ENCODE measurements at places on chromosomes 7 and 10.

DNA sequence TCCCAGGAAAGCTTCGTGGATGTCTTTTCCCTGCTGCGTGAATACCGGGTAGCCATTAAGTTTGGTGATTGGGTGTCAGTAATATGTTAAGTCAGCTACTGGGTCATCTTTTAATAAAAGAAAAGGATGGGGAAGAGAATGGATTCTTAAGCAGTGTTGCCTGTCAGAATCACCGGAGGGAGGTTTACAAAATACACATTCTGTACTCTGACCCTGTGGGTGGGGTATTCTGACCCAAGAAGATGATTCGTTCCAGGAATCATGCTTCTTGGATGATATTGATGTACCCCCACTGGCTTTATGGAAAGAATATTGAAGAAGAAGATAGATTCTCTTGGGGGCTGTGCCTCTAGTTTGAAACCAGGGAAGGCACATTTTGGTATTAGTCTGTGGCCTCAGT, 18.3 kb downstream of the SGPL1 start:
- no peak for DNase-seq

GRCh38 chr10:71214641-71215559, 2.5 kb downstream of the UNC5B start:
- DNase-seq: no peak

DNA sequence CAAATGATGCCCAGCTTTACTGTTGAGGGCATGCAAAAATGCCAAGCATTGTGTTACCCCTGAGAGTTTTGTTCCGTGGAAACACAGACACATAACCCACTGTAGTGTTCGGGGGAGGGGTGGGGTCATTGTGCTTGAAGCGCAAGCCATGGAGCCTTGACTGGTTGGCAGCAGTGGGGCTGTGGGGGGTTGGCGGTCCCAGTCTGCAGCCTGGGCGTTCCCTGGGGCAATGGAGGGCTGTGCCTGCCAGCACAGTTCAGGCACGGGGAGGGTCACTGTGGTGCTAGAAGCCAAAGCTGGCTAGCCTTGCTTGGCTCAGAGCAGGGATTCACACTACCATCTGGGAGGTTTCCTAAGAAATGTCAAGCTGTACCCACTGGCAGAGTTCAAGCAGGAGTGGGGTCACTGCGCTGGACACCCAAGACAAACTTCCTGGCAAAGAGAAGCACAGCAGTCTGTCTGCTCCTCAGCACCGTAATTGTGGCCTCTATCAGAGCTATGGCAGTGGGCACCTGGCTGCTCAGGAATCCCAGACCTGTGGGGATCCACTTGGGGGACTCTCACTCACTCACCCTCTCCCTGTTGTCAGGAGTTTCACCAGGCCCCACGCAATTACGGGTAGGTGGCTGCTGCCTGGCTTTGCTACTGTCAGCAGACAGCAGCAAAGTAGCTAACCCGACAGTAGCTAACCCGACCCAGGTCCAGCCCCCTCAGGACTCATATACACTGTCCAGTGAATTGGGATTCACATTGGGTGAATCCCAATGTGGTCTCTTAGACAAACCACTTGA, 292.4 kb downstream of the ZWINT start:
- DNase-seq: no peak

GRCh38 chr10:127149501-127150081, 46.8 kb downstream of the INSYN2A start:
- no peak for DNase-seq

- DNase-seq: no peak
Measured at GRCh38 chr10:122249991-122250750, 20.9 kb upstream of the BTBD16 start.

- DNase-seq: no peak
Measured at GRCh38 chr7:15977663-15978062, 291.2 kb upstream of the MEOX2 start.

- no peak for DNase-seq
Measured at GRCh38 chr7:63900394-63901203, 98.0 kb upstream of the ZNF722 start.

- DNase-seq: no peak
Measured at GRCh38 chr10:91682912-91683311, 50.0 kb upstream of the PPP1R3C start.

DNA sequence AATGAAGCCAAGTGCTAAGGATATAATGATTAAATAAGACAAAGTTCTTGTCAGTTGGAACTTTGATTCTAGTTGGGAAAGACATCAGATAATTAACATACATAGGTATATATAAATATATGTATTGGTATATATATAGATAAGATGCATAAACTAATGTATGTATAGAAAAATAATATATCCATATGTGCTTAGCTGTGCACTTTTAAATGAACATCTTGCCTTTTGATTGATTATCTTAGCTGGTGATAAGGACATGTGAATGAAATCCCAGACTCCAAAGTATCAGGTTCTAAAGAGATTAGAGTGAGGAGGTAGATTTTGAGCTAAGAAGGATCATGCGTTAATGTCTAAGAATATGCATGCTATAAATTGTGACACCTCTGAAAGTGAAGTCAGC, 357.6 kb downstream of the GFRA1 start:
- DNase-seq: no peak

DNA sequence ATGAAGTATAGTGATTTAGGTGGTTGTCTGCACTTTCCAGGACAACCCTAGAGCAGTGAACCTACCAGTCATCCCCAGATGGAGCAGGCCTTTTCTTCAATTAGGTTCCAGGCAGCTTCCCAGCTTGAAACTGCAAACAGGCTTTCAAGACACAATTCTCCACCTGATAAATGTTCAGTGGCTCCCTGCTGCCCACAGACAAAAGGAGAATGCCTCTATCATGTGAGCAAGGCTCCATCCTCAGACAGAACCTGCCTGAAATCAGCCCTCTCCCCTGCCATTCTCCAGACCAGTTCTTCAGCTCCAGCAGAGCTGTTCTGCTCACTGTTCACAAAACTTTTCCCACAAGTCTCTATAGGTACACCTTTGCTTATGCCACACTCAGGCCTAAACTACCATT, 22.1 kb downstream of the RELN start:
- DNase-seq: no peak

DNA sequence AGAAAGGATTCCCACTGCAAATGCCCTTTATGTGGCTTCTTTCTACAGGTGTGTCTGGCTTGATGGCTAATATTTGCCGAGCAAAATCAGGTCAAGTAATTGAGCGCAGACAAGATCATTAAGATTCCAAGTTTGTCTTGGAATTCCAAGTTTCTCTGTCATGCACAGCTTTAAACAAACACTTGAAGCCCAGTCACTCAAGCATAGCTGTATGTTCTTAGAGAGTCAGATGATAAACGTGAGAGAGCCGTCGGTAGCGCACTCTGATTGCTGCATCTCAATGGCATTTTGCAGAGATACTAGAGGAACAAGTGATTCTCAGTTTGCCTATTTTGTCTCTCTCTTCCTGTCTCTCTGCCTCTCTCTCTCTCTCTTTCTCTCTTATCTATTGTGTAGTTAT, 658 bp downstream of the DMBT1 start:
- DNase-seq: no peak

DNA sequence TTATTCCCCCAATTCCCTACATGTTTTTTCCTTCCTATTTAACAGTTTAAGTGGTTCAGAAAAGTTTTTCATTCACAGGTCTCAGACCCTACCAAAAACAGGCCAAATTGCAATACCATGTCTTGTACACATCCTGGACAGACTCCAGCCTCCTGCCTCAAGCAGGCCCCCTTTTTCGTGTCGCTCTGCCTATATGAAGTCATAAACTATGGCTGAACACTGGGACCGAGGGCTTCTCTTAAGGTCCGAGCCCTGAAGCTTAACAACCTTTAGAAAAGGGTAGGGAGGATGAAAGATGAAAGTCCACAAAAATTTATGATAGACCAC, 1.4 kb downstream of the FBXW4 start:
- no peak for DNase-seq

- no peak for DNase-seq
Measured at GRCh38 chr10:125792342-125793300, 17.0 kb upstream of the MMP21 start.

All from SIG-M5 (cell line).